ENCODE measurements at places on chromosomes 4 and X. TPM values are rescaled to one million over a fixed set of nuclear protein-coding genes. Genes with fewer than 3 reads are reported as not detected.

The AKAP14 gene
- not detected for total RNA-seq

The CT45A2 gene
- total RNA-seq, result not detected

The FSTL5 gene
- total RNA-seq, result not detected

The MAGEE1 gene
- 0.34 TPM for total RNA-seq

The EIF4E gene
- total RNA-seq, result 253 TPM

The PLP1 gene
- not detected for total RNA-seq

The FRMD7 gene
- not detected for total RNA-seq

The CXCL10 gene
- total RNA-seq, result 0.34 TPM

The NPY2R gene
- total RNA-seq, result not detected

The AMER1 gene
- 4.8 TPM for total RNA-seq

The SH3RF1 gene
- 19.9 TPM for total RNA-seq

The MCF2 gene
- 0.34 TPM for total RNA-seq

The GLUD2 gene
- 0.93 TPM for total RNA-seq

The ADRA2C gene
- total RNA-seq, result 0.93 TPM

The F8A2 gene
- total RNA-seq, result not detected

The VCX2 gene
- total RNA-seq, result not detected

The DNAAF6 gene
- total RNA-seq, result not detected

The USP17L19 gene
- total RNA-seq, result not detected

The CYBB gene
- under 0.01 TPM for total RNA-seq

The LRAT gene
- 18.8 TPM for total RNA-seq

The GALNTL6 gene
- under 0.01 TPM for total RNA-seq

The FGF5 gene
- total RNA-seq, result 15.2 TPM

The PLAC1 gene
- total RNA-seq, result 2.3 TPM

The SLC9A6 gene
- total RNA-seq, result 21.7 TPM

The SOWAHD gene
- under 0.01 TPM for total RNA-seq

The RTL9 gene
- under 0.01 TPM for total RNA-seq

The CPE gene
- 20.8 TPM for total RNA-seq

The GAGE2A gene
- not detected for total RNA-seq

The TEX13D gene
- not detected for total RNA-seq

The REPS2 gene
- 3.6 TPM for total RNA-seq

The DMRTC1B gene
- total RNA-seq, result not detected

The AMMECR1 gene
- 38.8 TPM for total RNA-seq

The ZCCHC18 gene
- total RNA-seq, result not detected

The SEC24D gene
- 23.3 TPM for total RNA-seq

The JADE3 gene
- total RNA-seq, result 10.7 TPM

The ATOH1 gene
- not detected for total RNA-seq

The SPIN4 gene
- total RNA-seq, result 1.5 TPM

The STARD8 gene
- total RNA-seq, result 0.07 TPM

The CFAP299 gene
- total RNA-seq, result 0.34 TPM

The DOK7 gene
- 2.7 TPM for total RNA-seq

The CRLF2 gene
- not detected for total RNA-seq

The SPANXA2 gene
- not detected for total RNA-seq

The SSX2B gene
- not detected for total RNA-seq

The GASK1B gene
- 10.1 TPM for total RNA-seq

The AKAP4 gene
- not detected for total RNA-seq

The NLRP2B gene
- not detected for total RNA-seq

The MEPE gene
- not detected for total RNA-seq

The NRK gene
- total RNA-seq, result under 0.01 TPM

The LAS1L gene
- total RNA-seq, result 29.0 TPM

Data from nasal cavity respiratory epithelium epithelial cell of viscerocranial mucosa (primary cell).